ENCODE measurements at places on chromosomes 16 and 17.

DNA sequence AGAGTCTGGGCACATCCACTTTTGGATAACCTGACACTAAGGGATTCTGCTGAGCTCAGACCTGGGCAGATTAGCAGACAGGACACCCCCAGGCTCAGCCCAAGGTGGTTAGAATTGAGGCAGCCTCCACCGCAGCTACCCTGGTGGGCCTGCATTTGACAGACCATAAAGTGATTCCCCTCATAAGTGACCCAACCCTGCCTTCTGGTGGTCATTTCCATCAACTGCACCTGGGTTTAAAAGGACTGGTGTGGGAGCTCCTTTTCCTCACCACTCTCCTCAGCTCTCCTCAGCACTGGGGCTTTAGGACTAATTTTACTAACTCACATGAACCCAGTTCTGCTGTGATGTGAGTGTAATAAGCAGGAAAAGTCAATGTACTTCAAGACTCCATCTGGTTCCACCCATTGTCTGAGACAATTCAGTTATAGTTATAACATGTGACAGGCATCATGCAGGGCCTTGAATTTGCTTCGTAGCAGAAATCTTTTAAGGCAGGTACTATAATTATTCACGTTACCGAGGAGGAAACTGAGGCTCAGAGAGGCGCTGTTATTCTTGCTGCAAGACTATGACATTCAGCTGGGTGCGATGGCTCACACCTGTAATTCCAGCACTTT is 42.5 kb downstream of the MYH3 start:
- no peak for DNase-seq

GRCh38 chr16:49020436-49020835 is 261.2 kb downstream of the CBLN1 start:
- DNase-seq = no peak

DNA sequence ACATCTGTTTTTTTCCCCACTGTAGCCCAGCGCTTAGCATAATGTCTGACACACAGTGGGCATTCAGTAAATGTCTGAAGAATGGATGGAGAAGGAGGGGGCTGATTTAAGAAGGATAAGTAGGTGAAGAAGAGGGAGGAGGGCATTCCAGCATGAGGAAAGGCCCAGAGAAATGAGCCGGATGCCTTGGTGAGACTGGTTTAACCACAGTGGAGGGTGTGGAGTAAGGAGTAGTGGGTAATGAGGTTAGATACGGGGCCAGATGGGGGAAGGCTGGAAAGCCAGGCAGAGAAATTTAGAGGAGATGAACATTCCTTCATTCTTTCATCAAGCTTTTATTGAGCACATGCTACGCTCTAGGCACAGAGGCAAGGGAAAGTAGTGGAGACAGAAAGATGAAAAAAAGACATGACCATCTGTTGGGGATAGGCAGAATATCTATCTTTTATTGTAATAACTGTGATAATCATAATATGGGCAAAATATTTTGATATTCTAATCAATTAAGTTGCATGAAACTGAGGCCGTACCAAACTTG is 43.7 kb upstream of the NFAT5 start:
- no peak for DNase-seq

- DNase-seq = no peak
Observed at GRCh38 chr16:970386-970765, 408 bp downstream of the LMF1 start.

GRCh38 chr17:68205808-68206720 is 41.8 kb upstream of the AMZ2 start:
- DNase-seq = no peak

- DNase-seq = no peak
Observed at GRCh38 chr16:17831330-17831729, 360.6 kb upstream of the XYLT1 start.

- no peak for DNase-seq
Observed at GRCh38 chr17:49610883-49611584, 35.4 kb downstream of the NXPH3 start.

GRCh38 chr17:59001158-59001814 is 105.4 kb downstream of the TRIM37 start:
- peak; percentile 51 for DNase-seq

GRCh38 chr16:30376461-30376902 is 1.9 kb downstream of the MYL11 start:
- DNase-seq = no peak

GRCh38 chr16:84742641-84743092 is 42.9 kb downstream of the USP10 start:
- no peak for DNase-seq

DNA sequence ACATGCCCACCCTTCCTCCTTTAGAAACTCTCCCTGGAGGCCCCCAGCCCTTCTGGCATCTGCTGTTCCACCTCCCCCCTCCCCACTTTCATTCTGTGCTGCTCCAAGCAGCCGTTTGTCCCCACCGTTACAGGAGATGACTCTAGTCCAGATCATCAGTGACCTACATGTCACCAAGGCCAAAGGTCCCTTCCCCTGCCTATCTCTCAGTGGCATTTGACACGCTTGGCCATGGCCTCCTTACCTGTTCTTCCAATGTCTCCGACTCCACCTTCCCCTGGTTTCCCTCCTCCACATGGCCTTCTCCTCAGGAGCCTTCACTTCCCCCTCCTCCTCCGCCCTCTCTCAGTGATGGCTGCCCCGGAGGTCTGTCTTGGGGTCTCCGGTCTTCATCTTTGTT is 9.4 kb downstream of the TMEM92 start:
- no peak for DNase-seq

GRCh38 chr17:80381416-80381923 is 33.5 kb upstream of the ENDOV start:
- DNase-seq = no peak

DNA sequence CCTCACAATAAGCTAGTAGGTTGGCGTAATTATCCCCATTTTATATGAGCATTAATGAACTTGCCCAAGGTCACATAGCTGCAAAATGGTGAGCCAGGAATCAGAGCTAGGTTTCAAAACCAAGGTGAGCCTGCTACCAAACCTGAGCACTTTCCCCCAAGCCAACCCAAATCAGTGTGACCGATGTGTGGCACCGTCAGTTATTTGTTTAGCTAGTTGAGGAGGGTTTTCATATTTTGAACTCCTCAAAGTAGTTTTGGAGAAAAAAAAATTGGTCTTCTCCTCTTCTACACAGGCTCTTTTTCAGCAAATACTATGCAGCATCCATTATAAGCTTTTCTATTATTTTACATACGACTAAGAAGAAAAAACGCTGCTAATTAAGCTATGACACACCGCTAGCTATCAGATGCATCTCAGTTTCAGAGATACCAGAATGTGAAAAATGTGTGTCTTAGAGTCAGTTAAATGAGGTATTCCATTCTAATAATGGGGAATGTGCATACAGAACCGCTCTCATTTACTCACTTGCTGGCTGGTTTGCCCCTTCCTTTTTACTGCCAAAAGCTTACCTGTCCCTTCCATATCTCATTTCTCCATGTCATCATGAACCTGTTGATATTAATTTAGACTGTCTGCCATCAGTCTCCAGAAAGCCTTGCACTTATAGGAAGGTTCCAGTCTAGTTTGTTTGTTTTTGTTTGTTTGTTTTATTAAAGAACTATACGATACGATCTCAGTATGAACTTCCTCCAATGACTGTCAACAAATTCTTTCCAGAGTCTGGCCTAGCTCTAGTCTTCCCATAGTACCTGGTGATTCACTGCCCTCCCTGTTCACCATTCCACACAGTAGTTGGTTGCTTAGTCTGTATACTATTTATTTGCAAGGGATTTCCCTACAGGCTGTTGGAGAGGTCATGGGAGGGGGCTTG is 2.2 kb upstream of the TBX4 start:
- no peak for DNase-seq

GRCh38 chr17:10579270-10579669 is 29.8 kb upstream of the MYH2 start:
- DNase-seq = no peak

GRCh38 chr17:2946144-2946543 is 117.3 kb downstream of the OR1D5 start:
- no peak for DNase-seq

- no peak for DNase-seq
Observed at GRCh38 chr16:7167626-7168025, 165.0 kb upstream of the RBFOX1 start.

GRCh38 chr16:78034530-78034929 is 12.2 kb downstream of the CLEC3A start:
- no peak for DNase-seq

- DNase-seq = no peak
Observed at GRCh38 chr17:14211801-14212200, 24.9 kb downstream of the CDRT15 start.

DNA sequence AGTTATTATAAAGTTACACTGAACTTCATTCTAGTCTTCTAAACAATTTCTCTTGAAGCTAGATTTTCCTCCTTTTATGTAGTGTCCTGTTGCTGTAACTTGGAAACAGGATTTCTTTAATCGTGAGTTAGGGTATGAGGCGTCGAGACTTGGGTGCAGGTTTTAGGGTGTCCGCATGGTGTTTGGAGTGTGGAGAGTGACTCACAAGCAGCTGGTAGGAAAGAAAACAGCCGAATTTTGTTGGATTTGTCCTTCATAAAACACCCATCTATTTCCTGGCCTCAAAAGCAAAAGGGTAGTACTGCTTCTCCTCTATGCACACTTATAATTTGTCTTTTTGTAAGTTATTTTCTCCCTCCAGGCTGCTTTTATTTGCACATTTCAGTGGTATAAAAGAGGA is 1.6 kb downstream of the RPTOR start:
- no peak for DNase-seq

DNA sequence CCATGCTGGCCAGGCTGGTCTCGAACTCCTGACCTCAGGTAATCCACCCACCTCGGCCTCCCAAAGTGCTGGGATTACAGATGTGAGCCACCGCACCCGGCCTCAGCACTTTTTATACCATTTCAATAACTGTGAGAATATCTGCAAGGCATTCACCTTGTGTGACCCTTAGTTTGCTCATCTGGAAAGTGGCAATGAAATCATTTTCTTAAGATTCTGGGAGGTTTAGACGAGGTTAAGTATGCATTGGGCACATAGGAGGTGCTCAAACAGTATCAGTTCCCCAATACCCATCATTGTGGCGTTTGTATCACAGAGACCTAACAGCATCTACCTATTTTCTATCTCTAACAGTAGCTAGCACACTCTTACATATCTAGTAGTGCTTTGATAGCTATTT is 481.9 kb upstream of the ERCC4 start:
- no peak for DNase-seq

DNA sequence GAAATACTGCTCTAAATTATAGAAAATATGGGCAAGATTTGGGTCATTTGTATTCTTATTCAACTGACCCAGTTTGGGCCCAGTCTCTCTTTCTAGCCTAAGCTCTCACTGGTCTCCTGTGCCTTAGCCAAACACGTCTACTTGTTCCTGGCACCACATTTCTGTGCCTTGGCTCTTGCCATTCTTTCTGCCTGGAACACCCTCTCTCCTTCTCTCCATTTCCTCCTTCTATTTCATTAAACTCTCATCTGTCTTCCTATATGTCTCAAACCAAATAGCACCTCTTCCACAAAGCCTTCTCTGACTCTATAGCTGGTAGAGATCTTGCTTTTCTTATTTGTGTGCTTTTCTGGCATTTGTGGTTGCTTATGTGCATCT is 37.7 kb upstream of the NUFIP2 start:
- DNase-seq = no peak

DNA sequence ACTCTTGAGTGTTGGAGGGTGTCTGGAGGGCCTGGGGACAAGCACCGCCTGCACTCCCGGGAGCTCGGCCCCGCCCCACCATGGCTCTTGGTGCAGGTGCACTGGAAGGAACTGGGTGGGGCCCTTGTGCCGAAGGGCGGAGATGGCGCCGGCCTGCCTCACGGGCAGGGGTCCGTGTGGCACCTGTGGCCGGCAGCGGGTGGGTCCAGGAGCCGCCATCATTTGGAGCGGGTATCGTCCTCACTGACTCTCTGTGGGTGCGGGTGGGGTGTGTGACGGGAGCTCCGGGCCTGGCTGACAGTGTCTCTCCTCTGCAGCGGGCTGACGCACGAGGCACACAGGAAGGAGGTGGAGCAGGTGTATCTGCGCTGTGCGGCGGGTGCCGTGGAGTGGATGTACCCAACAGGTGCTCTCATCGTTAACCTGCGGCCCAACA is 5.2 kb downstream of the METRNL start:
- no peak for DNase-seq

DNA sequence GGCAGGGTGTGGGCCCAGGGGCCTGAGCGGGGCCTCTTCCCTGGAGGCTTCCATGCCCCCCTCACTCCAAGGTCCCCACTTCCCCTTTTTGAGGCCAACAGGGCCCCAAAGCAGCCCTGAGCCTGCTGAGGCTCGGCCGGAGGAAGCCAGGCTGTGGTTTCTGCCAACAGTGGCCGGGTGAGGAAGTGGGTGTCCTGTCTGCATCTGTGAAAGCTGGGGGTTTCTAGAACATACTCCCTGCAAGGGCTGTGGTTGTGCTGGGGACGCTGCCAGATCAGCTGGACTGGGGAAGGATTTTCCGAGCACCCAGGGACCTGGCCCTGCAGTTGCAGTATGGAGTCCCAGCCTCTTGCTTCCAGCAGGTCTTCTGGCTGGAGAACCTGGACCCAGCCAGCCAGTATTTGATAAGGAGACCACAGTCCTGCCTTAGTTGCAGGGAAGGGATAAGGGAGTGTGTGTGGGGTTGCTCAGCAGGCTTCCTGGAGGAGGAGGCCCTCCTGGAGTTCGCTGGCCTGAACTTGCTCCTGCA is 15.7 kb downstream of the ADCY7 start:
- DNase-seq = peak; percentile 51

- DNase-seq = no peak
Observed at GRCh38 chr16:53704445-53704813, 473 bp downstream of the FTO start.

- no peak for DNase-seq
Observed at GRCh38 chr17:31586946-31587345, 195.5 kb downstream of the RAB11FIP4 start.

DNA sequence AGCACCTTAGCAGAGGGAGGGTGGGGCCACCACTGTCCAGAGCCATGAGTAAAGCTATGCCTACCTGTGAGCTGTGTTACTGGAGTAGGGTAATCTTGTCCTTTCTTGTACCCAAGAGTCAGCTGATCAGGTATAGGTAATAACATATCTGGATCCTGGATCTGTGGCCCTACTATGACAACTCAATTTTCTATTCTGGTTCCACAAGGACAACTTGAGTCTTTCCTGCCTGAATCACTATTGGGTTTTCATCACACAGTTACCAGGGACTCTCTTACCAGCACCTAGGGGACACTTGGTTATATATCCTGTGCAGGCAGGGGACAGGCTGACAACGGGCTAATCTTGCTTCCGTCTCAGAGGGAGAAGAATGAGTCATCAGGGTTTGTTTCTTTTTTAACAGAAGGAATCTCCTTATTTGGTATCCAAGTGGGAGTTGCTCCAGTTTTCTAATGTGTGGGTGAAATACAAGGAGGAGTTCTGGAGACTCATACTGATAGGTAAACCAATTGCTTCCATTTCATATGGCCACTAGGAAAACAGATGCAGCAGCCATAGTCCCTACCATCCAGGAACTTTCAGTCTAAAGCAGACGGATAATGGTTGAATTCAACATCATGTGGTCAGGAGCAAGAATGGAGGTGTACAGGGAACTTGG is 6.8 kb downstream of the ZNF267 start:
- DNase-seq = no peak

Measured in stimulated activated CD8-positive, alpha-beta memory T cell treated with anti-CD3 and anti-CD28 coated beads, Interleukin-12 subunit alpha, Interleukin-12 subunit beta, amount 100 ng/mL, for 4 hours (primary cell).